ENCODE measurements at places on chromosomes 3 and 15.
A peak's percentile ranks its signal among the peaks of the same experiment; 100 is the strongest.

- H3K4me3 ChIP-seq: no peak overlapping the region
- H3K27ac ChIP-seq: no peak overlapping the region
- no peaks in the 10 kb centered on the region for H3K4me1 ChIP-seq
- no peak for DNase-seq
Observed at GRCh38 chr15:59896663-59897074, 107.4 kb upstream of the FOXB1 start.

DNA sequence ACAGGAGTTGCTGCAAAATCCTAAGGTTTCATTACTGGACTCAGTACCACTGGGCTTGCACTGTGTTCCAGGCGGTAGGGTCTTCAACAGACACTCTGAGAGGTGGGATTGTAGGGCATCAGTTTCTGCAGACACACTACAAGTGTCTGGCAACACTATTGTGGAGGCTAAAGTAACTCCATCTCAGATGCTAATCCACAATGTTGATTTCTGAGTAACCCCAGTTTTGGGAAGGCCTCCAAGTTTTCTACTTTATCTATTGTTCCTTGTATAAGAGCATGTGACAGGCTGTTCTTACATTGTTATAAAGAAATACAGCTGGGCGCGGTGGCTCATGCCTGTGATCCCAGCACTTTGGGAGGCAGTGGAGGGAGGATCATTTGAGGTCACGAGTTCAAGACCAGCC, 2.5 kb upstream of the ABHD5 start:
- no peak overlapping the region for H3K4me3 ChIP-seq
- H3K27ac ChIP-seq: no peak overlapping the region
- H3K27me3 ChIP-seq: no peaks in the 10 kb centered on the region
- H3K36me3 ChIP-seq: no peaks in the 10 kb centered on the region

- H3K27ac ChIP-seq: peak overlapping the region; percentile 52
- H3K36me3 ChIP-seq: no peaks in the 10 kb centered on the region
- H3K27me3 ChIP-seq: no peaks in the 10 kb centered on the region
- peak overlapping the region; percentile 69 for H3K4me3 ChIP-seq
- H3K4me1 ChIP-seq: peaks cover 21% of the 10 kb centered on the region
Observed at GRCh38 chr3:189394599-189395121, 222.9 kb downstream of the TPRG1 start.

- peaks cover 2% of the 10 kb centered on the region for H3K27me3 ChIP-seq
- no peak overlapping the region for H3K4me3 ChIP-seq
- H3K4me1 ChIP-seq: no peaks in the 10 kb centered on the region
Observed at GRCh38 chr15:50046867-50047266, 72.2 kb downstream of the ATP8B4 start.

- H3K4me1 ChIP-seq: peaks cover 54% of the 10 kb centered on the region
- DNase-seq: no peak
- H3K36me3 ChIP-seq: peaks cover 28% of the 10 kb centered on the region
- H3K27ac ChIP-seq: no peak overlapping the region
- no peak overlapping the region for H3K4me3 ChIP-seq
- no peaks in the 10 kb centered on the region for H3K27me3 ChIP-seq
Observed at GRCh38 chr3:12959838-12960378, 113.3 kb downstream of the IQSEC1 start.

- no peak overlapping the region for H3K27ac ChIP-seq
- no peaks in the 10 kb centered on the region for H3K36me3 ChIP-seq
- no peaks in the 10 kb centered on the region for H3K27me3 ChIP-seq
- no peaks in the 10 kb centered on the region for H3K4me1 ChIP-seq
Observed at GRCh38 chr3:23002836-23003732, 200.0 kb upstream of the UBE2E2 start.

DNA sequence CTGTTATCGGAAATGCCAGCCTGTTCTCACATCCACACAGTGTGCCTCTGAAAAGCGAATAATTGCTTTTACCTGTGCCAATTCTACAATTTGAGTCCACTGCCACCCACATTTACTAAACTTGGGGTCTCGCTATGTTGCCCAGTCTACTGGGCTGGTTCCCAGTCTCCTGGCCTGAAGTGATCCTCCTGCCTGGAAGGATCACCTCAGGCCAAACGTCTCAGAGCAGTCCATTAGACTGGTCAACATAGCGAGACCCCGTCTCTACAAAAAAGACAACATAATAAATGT, 827 bp upstream of the INO80 start:
- H3K4me1 ChIP-seq: peaks cover 22% of the 10 kb centered on the region
- H3K27ac ChIP-seq: peak overlapping the region; percentile 92
- no peaks in the 10 kb centered on the region for H3K27me3 ChIP-seq

- peak overlapping the region; percentile 56 for H3K4me3 ChIP-seq
- H3K36me3 ChIP-seq: no peaks in the 10 kb centered on the region
- DNase-seq: no peak
- peaks cover 11% of the 10 kb centered on the region for H3K27me3 ChIP-seq
- no peak overlapping the region for H3K27ac ChIP-seq
Observed at GRCh38 chr15:51751697-51752683, 593 bp downstream of the TMOD2 start.

GRCh38 chr3:195268576-195269309, 2.2 kb downstream of the XXYLT1 start:
- H3K27me3 ChIP-seq: no peaks in the 10 kb centered on the region
- peaks cover 23% of the 10 kb centered on the region for H3K4me1 ChIP-seq
- H3K4me3 ChIP-seq: no peak overlapping the region
- no peak for DNase-seq
- peaks cover 6% of the 10 kb centered on the region for H3K36me3 ChIP-seq
- H3K27ac ChIP-seq: no peak overlapping the region

DNA sequence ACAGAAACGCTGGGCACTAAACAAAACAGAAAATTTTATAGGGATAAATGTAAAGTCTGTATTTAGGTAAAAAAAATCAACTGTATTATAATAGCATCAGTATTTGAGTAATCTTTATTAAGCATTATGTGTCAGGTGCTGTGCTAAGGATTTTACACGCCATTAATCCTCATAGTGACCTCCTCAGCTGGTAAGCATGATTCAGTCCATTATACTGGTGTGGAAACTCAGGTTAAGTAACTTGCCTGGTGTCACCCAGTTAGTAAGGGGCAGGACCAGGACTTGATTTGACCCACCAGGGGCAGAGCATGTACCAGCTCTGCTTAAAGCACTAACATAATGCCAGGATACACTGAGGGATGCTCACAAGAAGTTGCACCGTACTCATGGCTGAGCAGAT, 4.8 kb downstream of the MYO5C start:
- DNase-seq: no peak
- peaks cover 8% of the 10 kb centered on the region for H3K27me3 ChIP-seq
- no peak overlapping the region for H3K4me3 ChIP-seq
- no peaks in the 10 kb centered on the region for H3K36me3 ChIP-seq
- H3K27ac ChIP-seq: no peak overlapping the region

GRCh38 chr3:12252889-12253288, 36.0 kb upstream of the PPARG start:
- H3K4me3 ChIP-seq: no peak overlapping the region
- no peaks in the 10 kb centered on the region for H3K36me3 ChIP-seq
- peaks cover 4% of the 10 kb centered on the region for H3K27me3 ChIP-seq
- H3K27ac ChIP-seq: no peak overlapping the region

DNA sequence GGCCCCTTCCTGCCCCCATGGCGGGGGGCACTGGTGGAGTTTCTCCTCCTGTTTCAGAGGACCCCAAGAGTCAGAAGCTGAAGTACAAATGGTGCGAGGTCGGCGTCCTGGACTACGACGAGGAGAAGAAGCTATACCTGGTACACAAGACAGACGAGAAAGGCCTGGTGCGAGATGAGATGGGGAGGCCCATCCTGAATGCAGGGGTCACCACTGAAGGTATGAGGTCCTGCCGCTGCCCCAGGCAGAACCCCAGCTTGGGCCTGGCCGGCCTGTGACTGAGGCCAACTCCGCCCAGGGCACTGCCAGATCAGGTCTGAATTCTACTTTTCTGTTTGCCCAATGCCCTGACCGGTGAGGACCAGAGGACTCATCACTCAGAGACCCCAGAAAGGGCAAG, 15.0 kb downstream of the DNAH1 start:
- H3K27me3 ChIP-seq: no peaks in the 10 kb centered on the region
- DNase-seq: no peak
- peaks cover 26% of the 10 kb centered on the region for H3K36me3 ChIP-seq
- H3K27ac ChIP-seq: no peak overlapping the region

DNA sequence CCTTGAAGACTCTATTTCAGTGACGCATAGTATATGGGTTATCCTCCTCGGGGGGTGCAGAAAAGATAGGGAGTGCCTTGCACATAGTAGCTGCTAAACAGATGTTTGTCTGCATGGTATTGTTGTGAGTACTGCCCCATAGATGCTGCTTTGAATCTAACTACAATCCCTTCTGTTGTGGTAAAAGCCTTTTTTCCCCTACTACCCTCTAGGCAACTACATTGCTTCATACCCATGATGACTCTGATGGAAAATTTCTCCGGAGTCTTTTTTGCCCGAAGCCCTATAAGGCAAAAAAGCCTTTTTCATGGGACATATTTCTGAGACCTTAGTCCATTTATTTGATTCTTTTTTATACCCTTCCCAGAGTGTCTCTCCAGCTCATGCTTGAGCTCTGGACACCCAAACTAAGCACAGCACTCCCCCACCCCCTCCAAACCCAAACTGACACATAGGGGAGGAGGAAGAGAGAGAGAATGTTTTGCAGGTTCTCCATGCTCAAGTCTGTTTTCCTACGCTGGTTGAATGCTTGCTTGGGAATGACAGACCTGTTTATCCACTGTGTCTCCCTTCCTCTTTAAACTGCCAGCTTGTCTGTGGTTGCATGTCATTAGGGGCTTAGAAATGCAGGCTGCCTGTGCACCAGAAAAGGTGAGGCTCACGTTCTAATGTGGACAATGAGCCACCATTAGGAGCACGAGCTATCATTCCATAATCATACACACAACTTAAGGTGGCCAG, 52.9 kb downstream of the LRTM1 start:
- no peaks in the 10 kb centered on the region for H3K4me1 ChIP-seq
- no peak for DNase-seq
- no peak overlapping the region for H3K27ac ChIP-seq
- no peak overlapping the region for H3K4me3 ChIP-seq

GRCh38 chr3:25592510-25592968, 72.2 kb downstream of the TOP2B start:
- H3K27me3 ChIP-seq: no peaks in the 10 kb centered on the region
- no peak overlapping the region for H3K4me3 ChIP-seq
- H3K4me1 ChIP-seq: no peaks in the 10 kb centered on the region
- no peak overlapping the region for H3K27ac ChIP-seq
- no peak for DNase-seq

DNA sequence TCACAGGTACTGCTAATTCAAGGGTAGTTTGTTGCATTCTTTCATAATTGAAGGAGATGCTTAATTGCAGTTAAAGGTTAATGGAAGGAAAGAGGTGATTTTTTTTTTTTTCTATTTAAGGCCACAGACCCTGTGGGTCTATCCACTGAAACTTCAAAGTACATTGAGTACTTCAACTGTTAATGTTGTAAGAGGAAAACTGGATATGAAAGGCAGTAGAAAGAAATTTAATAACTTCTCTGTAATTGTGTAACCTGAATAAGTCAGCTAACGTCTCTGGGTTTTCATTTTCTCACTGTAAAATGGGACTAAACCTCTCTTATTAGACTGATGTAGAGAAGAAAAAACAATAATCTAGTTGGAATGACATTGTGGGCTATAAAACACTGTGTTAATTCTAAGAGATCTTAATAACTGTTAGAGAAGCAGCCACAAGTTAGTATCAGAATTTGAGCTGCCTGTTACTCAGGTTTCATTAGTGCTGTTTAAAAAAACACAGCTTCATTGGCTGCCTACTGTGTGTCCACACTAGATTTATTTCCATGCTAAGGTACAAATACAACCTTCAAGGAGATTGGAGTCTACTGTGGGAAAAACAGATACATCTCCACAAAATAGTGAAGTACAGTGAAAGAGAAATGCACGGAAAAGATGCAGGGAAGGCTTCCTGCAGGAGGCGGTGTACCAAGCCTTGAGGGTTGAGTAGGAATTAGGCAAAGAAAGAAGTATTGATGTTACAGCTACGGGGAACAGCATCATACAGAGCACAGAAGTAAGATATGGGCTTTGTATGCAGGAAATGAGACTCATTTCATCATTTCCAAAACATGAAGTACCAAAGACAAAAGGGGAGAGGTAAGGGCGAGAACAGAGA, 483.6 kb downstream of the TAFA4 start:
- no peaks in the 10 kb centered on the region for H3K27me3 ChIP-seq
- H3K36me3 ChIP-seq: no peaks in the 10 kb centered on the region
- no peak for DNase-seq
- H3K4me3 ChIP-seq: no peak overlapping the region
- H3K4me1 ChIP-seq: no peaks in the 10 kb centered on the region
- no peak overlapping the region for H3K27ac ChIP-seq

- no peaks in the 10 kb centered on the region for H3K4me1 ChIP-seq
- no peaks in the 10 kb centered on the region for H3K36me3 ChIP-seq
- H3K4me3 ChIP-seq: no peak overlapping the region
- H3K27me3 ChIP-seq: no peaks in the 10 kb centered on the region
- no peak overlapping the region for H3K27ac ChIP-seq
- no peak for DNase-seq
Observed at GRCh38 chr3:134134240-134134639, 104.5 kb upstream of the SLCO2A1 start.

DNA sequence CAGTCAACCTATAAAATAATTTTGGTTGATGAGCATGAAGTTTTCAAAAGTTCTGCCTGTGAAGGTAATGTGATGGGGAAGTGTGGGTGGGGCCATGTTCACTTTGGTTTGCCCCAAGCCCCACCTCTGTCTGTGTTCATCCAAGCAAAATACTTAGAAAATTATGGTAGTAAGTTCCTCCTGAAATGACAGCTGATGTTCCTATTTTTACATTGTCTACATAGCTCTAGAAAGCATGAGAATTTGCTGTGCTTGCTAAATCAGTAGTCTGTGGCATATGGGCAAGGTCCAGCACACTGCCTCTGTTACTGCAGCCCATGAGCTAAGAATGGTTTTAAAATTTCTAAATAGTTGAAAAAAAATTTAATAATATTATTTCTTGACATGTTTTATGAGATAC, 21.9 kb upstream of the CP start:
- no peak for DNase-seq
- no peaks in the 10 kb centered on the region for H3K36me3 ChIP-seq
- H3K4me1 ChIP-seq: no peaks in the 10 kb centered on the region
- no peak overlapping the region for H3K27ac ChIP-seq
- H3K27me3 ChIP-seq: peaks cover 5% of the 10 kb centered on the region

DNA sequence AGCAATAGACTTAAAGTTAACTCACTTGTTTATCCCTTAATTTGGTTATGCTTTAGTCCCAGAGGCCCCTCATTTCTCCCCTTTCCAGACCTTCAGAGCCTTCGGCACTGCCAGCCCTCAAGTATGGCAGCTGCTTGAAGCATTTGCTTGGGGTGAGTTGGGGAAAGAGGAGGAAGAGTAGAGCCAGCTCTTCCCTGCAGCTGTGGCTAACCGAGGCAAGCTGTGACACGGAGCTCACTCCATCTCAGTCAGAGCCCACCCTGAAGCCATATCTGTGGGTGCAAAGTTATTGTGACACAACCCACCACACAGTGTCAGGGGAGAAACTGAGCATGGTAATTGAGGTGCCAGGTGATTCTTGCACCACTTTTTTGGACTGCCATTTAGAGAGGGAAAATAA, 66.1 kb downstream of the FILIP1L start:
- DNase-seq: no peak
- H3K4me1 ChIP-seq: no peaks in the 10 kb centered on the region
- H3K27ac ChIP-seq: no peak overlapping the region
- no peak overlapping the region for H3K4me3 ChIP-seq
- H3K27me3 ChIP-seq: no peaks in the 10 kb centered on the region

Measured in CD4-positive, CD25-positive, alpha-beta regulatory T cell (primary cell).